ENCODE measurements at places on chromosomes 16 and 17.

GRCh38 chr17:75950855-75951554 is 10.2 kb upstream of the FBF1 start:
- no peak for DNase-seq

DNA sequence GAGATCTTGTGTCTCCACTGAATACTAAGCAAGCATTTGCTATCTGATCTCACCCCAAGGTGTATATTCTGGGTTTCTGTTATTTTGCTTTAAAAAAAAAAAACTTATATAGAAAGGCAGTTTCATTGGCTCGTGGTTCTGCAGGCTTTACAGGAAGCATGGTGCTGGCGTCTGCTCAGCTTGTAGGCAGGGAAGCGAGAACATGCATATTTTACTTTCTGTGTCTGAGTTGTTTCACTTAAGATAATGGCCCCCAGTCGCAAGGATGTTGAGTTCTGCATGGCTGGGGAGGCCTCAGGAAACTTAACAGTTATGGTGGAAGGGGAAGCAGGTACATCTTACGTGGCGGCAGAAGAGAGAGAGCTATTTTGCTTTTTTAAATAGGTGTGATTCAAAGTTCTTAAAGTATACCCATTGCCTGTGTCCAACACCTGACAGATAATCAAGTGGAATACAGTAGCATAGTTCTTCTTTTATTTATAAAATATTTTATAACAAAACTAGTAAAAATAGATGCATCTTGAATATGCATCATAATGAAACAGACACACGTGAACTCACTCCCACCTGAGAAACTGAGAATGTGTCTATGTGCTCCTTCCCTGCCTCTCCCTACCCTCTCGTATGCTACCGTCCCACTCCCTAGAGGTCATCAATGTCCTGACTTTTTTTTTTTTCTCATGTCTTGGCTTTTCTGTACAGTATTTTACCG is 15.4 kb upstream of the ARHGAP17 start:
- DNase-seq: no peak

GRCh38 chr16:84061236-84061819 is 18.7 kb upstream of the SLC38A8 start:
- DNase-seq: no peak

- DNase-seq: no peak
Observed at GRCh38 chr17:15412606-15413005, 54.8 kb downstream of the CDRT4 start.

DNA sequence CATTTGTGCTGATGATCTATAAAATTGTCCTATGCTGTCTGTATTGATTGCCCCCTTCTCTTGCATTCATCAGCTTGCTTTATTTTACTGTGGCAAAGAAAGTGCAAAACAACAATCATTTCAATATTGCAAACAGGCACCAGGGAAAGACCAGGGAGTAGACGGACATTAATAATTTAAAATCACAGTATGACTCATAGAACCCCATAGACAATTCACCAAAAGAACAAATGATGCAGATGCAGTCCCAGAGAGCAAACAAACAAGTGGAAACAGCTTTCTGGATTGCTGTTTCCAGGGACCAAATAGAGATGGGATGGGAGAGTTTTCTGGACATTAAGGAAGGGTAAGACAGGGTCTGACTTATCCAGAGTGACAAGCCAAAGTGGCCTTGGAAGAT is 70.1 kb downstream of the ABCC12 start:
- no peak for DNase-seq

DNA sequence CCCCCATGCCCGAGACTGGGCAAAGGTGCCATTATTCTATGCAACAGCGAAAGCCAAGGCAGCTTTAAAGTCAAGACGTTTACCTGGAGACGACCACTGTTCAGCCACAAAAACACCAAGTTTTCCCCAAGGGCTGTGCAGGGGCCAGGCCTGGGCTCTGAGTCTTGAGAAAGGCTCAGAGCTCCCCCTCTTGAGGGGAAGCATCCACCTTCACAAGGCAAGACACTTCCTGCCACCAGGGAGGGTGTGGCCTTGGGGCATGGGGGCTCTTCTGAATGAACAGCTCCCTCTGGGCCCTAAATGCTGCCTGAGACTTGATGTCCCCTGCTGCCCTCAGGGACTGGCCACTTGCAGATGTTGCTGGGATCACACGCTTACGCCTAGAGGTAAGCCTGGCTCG is 26.5 kb downstream of the PDIA2 start:
- no peak for DNase-seq

DNA sequence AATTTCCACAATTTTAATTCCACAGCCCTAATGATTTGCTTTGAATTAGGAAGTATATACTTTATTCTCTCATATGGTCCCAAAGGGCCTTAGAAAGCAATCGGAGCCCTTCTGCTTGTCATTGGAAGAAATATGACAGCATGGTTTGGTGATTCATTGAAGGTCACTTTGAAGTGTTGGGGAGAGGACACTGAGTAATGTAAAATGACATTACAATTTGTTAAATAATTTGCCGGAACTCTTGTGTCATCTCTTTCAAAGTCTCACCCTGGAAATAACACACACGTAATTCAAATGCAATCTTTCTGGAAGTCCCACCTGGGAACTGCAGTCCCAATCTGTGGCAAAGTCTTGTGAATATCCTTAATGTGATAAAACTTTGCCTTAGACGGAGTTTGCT is 59.8 kb downstream of the BMERB1 start:
- DNase-seq: no peak

GRCh38 chr16:56286809-56287208 is 95.5 kb downstream of the GNAO1 start:
- DNase-seq: no peak

Measured in NCI-H1694 (cell line).